WERI-Rb-1 (cell line): ENCODE measurements at places on chromosomes 3 and 15.

- DNase-seq, result no peak
Measured at GRCh38 chr15:95712785-95713184, 617.7 kb upstream of the NR2F2 start.

- no peak for DNase-seq
Measured at GRCh38 chr3:102084006-102084405, 234.7 kb downstream of the NFKBIZ start.

- no peak for DNase-seq
Measured at GRCh38 chr3:72960812-72961518, 35.6 kb upstream of the PPP4R2 start.

DNA sequence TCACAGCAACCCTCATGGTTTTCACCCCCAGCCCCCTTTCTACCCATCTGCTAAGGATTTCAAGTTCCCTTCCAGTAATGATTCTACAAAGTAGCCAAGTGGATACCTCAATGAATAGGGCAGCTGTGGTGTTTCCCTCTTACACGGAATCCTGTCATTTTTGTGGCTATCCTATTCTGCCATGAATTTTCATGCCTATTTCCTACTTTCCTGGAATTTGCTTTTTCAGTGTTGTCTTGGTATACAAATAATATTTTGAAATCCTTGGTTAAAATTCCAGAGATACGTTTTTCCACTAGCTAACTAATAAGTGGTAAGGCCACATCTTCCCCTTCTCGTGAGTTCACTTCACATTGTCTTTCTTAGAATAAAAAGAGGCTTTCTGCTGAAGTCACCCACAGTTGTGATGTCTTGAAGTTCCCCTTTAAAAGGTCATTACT, 7.5 kb downstream of the ADPRH start:
- no peak for DNase-seq

- DNase-seq, result peak; percentile 12
Measured at GRCh38 chr3:61847784-61848462, 286.6 kb downstream of the PTPRG start.
